A673 (cell line): ENCODE measurements at places on chromosomes 11 and 22.

DNA sequence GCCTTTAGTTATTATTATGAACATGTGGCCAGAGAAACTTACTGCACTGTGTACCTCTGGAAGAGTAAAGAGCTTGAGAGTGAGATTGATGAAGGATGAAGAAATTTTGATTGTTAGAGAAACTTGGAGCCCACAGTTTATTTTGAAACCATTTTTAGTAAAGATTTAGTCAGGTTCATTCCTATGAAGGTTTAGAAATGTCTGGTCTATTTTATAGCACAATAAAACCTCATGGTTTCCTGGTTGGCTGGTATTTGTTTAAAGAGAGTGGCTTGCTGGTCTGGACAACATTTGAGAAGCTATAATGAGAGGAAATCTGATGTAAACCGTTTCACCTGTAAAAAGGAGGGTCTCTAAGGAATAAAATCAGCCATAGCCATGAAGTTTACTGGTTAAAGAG is 8.8 kb upstream of the PDE3B start:
- DNase-seq = no peak

- no peak for DNase-seq
Observed at GRCh38 chr22:17845327-17845726, 71.1 kb upstream of the BID start.

DNA sequence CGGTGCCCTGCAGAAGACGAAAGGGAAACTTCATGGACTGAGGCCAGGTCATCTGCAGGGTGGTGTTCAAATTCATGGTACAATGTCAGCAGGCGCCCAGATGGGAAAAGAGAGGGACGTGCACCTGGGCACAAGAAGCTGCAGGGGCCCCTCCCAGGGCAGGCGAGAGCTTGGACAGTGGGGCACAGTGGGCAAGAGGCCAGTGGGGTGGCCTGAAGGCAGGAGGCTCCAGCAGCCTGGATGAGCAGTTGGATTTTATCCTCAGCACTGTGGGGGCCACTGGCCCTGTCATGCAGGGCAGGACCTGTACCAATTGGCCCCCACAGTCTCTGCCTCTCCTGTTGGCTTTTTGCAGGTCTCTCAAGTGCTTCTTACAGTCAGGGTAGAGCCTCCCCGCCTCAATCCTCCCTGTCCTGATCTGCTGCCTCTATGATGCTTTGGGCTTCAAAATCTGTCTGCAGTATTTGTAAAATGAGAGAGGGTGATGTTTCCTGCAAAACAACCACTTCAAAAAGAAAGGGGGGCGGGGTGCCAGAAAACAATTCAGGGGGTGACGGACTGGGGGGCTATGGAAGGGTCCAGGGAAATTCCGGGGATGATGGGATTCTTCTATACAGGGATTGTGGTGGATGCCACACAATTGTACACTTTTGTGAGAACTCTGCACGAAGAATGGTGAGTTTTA is 1.7 kb upstream of the BID start:
- DNase-seq = no peak

GRCh38 chr11:86990515-86990914 is 35.3 kb upstream of the FZD4 start:
- peak; percentile 90 for DNase-seq

GRCh38 chr22:24440270-24440717 is 12.9 kb downstream of the ADORA2A start:
- no peak for DNase-seq

GRCh38 chr11:85094795-85095194 is 532.3 kb downstream of the DLG2 start:
- no peak for DNase-seq
